ENCODE measurements at places on chromosomes 5 and 9.
A peak's percentile ranks its signal among the peaks of the same experiment; 100 is the strongest.

GRCh38 chr5:83220331-83220730 is 143.0 kb downstream of the XRCC4 start:
- no peak for DNase-seq

GRCh38 chr9:29796291-29796952 is 2223.1 kb upstream of the C9orf72 start:
- DNase-seq = peak; percentile 3

DNA sequence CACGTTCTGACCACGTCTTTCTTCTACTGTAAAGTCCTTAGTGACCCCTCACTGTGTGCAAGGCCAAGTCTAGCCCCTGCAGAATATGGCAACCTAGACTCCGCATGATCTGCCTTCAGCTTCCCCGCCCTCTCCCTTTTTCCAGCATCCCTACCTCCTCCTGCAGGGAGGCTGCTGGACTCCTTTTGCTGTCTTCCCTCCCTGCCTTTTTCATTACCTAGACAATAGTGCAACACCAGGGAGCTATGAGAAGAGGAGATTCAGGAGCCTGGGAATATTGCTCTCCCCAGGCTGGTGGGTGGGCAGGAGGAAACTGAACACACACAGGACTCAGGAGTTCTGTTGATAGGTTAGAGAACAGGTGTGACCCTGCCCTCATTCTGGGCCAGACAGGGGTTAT is 33.1 kb upstream of the LARP1 start:
- no peak for DNase-seq

GRCh38 chr5:159913501-159913900 is 2.8 kb upstream of the ADRA1B start:
- no peak for DNase-seq

GRCh38 chr9:87179553-87180340 is 232.4 kb upstream of the GAS1 start:
- no peak for DNase-seq

- DNase-seq = no peak
These were observed 135.6 kb downstream of the KCNIP1 start for GRCh38 chr5:170639221-170639925.

DNA sequence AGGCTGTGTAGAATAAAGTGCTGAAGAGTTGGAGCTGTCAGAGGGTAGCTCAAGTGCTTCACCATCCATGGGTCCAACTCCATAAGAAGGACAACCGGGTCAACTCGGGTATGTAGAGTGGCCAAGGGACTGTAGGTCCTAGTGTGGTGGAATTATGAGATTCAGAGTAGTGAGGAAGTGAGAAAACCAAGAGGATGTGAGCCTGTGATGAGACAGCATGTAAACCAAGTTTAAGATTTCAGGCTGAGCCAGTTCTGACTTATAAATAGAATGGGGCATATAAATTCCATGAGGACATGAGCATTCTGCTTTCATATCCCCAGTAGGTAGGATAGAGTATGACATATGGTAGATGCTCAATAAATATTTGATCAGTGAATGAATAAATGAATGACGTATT is 96.3 kb downstream of the CFAP95 start:
- DNase-seq = no peak

- no peak for DNase-seq
These were observed 285.6 kb downstream of the BRINP1 start for GRCh38 chr9:119083673-119084072.

Measured in OCI-M1 (cell line).